Foreskin fibroblast (primary cell): ENCODE measurements at places on chromosomes 4 and X.

DNA sequence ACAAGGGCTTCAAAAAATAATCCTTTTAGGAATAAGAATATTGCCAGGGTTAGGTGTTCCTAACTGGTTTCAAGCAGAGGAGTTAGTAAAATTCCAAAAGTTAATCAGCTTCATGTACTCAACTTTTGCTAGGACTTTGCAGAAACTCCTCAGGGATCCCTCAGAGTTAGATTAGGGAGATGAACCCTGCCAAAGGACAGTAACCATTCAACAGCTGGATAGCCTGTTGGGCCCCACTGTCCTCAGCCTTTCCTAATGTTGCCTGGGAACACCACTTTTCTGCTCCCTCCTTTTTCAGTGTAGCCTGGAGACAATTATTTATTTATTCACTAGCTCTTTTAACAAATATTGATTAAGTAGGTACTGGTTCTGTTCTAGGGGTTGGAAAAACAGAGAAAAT, 53.8 kb downstream of the NFKB1 start:
- DNase-seq, result no peak

GRCh38 chrX:29487214-29487613, 728.1 kb upstream of the MAGEB2 start:
- no peak for DNase-seq

DNA sequence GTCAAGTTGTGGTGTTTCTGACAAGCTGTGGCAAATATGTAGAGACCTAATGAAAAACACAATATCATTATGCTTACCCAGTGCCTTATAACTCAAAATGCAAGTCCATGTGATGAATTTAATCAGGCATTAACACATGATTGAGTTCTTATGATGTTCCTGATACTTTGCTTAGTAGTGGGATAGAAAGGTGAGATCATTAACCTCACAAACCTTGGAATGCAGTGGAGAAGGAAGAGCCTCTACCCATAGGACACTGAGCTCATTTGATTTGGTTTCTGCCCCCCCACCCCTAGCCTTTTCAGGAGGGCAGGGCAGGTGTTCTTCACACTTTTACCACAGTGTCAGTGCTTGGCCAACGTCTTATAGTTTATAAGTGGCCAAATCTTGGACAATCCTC, 683.6 kb upstream of the CPEB2 start:
- no peak for DNase-seq

GRCh38 chr4:146029147-146029546, 90.5 kb upstream of the ZNF827 start:
- DNase-seq, result peak; percentile 11

DNA sequence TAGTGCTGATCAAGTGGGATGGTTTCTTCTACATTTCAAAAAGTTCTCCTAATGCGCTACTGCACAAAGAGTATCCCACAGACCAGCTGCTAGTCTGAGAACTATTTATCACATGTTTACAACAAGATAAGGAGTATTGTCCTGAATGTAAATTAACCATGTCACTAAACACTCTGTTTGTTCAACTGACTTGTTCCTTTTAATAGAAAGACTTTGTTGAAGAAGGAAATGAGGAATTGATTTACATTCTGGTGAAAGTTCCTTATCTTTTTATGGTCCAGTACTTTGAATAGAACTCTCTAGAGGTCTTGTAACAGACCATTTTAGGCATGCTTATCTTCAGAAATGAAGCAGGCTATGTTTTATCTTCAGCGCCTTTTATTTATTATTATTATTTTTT, 67.3 kb upstream of the IL13RA1 start:
- no peak for DNase-seq

- no peak for DNase-seq
Observed at GRCh38 chr4:91754716-91755115, 549.0 kb upstream of the GRID2 start.

GRCh38 chrX:1763294-1763693, 148.4 kb downstream of the ASMT start:
- no peak for DNase-seq

- DNase-seq, result no peak
Observed at GRCh38 chr4:123593655-123594054, 197.1 kb downstream of the SPRY1 start.

DNA sequence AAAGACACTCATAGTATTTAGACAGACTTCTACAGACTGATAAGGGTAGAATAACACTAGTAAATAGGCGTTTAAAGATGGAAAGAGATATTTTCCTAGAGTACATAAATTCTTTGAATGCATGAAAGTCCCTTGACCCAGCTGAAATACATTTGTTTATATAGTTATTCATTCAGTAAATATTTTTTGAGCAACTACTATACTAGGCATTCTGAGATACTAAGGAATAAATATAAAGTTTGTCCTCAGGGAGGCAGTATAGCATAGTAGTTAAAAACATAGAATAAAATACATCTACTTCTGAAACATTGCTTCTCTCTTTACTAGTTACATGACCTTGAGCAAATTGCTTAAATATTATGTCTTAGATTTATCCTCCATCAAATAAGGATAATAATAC, 27.4 kb downstream of the HMGN5 start:
- DNase-seq, result peak; percentile 25

DNA sequence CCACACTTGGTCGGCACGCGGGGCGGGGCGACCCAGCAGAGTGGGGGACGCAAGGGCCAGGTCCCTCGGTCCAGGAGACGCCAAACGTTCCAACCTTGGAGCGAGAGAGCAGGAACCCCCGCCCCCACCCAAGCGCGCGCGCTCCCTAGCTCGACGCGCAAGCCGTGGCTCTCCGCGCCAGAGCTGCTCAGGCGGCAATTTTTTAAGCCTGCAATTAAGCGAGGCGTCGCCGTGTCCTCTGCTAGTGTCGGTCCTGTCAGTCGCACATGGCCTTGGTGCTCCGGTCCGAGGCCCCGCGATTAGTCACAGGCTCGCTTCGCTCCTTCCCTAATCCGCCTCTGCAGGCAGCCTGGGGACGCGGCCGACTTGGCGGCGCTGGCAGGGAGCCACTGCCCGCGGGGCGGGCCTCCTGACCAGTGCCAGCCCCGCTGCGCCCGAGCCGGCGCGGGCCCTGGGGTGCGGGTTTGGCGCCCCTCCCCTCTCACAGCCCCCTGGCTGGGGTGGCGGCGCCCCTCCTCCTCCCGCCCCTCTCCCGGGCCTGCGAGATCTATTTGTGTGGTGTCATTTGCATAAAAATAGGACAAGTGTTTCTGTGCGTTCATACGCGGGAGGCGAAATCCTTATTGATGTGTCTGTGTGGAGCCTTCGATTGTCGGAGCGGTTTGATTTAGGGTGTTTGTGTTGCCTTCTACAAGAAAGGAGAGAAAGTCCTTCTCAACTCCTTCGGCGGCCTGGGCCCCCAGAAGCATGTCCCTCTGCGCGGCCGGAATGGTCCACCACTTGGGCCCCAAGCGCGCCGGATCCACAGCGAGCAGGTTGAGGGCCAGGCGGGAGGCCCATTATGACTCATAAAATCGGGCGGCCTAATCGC, 9.8 kb upstream of the BCOR start:
- DNase-seq, result no peak

DNA sequence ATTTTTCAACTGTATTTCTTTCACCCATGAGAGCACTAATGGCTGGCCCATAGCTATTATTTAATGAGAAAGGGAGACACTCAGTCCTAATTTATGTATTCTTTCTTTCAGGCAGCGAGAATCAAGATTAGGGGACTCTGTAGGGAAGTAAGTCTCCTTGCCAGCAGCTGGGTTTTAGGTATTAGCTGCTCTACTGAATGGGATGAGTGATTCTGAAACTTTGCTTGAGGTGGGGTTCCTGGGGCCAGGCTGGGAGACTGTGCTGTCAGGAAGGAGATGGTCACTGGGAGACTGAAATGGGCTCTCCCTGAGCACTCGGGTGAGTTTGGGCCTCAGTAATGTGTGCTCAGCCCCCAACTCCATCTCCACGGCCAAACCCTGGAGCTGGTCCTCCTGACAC, 78.7 kb downstream of the LNX1 start:
- DNase-seq, result no peak

DNA sequence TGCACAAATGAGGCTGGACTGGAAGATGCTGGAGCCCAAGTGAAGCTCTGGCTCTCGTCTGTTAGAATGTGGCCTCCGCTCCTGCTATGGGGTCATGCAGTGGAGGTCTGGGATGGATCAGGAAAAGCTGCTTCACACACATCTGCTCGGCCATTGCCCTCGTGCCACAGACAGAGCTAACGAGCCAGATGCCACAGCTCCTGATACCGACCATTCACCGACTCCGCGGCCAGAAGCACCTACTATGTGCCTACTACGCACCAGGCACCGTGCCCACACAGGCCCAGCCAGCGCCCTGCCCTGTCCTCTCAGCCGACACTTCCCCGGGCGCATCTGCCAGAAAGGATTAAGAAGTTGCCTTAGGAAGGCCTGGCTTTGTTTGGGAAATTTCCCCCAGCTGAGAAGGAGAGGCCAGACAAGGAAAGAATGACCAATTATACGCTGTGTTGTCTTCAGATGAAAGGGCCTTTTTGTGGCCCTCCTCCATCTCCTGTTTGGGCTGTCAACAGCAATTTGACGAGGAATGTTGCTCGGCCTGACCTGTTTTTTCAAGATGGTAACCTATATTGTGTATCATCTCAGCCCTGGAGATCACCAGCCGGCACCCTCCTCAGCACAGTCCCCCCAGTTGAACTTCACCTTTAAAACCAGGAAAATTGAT, 34.3 kb downstream of the HMX1 start:
- DNase-seq, result no peak

DNA sequence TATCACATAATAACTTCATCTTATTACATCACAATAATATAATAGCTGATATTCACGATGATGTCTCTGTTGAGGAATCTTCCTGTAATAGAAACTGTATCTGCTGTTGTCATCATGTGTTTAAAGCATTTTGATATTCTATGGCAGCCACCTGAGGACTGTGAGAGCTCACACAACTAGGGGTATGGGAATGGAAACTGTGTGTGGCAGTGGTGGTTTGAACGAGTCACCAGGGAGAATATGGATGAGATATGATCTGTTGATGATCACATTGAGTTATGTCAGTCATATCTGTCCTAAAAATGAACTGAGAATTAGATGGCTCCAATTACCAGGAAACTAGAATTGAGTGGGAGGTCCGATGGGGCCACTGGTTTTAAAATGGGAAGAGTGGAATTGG, 169.6 kb downstream of the MID1IP1 start:
- no peak for DNase-seq

DNA sequence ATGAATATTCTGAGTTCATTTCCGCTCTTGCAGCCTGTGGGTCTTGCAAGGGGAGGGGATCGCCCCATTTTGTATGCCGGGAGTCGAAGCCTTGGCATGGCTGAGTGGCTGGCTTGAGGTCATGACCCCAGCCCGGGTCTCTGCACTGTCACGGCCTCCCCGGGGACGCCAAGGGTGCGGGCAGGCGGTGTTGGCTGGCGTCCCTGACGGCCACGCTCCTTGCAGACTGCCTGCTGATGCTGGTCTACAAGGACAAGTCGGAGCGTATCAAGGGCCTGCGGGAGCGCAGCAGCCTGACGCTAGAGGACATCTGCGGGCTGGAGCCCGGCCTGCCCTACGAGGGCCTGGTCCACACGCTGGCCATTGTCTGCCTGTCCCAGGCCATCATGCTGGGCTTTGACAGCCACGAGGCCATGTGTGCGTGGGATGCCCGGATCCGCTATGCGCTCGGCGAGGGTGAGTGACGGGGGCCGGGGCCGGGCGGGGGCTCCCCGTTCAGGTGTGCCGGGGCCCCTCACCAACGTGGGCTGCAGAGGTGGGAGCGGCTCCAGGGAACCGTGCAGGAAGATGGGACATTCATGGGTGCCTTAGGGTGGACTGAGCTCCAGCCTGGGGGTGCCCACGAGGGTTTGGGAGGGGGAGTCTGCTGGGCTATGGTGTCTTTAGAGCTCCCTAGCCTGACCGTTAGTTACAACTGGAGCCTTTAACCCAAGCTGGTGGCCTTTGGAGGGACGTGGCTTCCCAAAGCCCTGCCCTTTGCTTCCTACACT, 10.3 kb downstream of the DOK7 start:
- no peak for DNase-seq

- DNase-seq, result no peak
Observed at GRCh38 chrX:121120690-121121605, 73.5 kb downstream of the GLUD2 start.

DNA sequence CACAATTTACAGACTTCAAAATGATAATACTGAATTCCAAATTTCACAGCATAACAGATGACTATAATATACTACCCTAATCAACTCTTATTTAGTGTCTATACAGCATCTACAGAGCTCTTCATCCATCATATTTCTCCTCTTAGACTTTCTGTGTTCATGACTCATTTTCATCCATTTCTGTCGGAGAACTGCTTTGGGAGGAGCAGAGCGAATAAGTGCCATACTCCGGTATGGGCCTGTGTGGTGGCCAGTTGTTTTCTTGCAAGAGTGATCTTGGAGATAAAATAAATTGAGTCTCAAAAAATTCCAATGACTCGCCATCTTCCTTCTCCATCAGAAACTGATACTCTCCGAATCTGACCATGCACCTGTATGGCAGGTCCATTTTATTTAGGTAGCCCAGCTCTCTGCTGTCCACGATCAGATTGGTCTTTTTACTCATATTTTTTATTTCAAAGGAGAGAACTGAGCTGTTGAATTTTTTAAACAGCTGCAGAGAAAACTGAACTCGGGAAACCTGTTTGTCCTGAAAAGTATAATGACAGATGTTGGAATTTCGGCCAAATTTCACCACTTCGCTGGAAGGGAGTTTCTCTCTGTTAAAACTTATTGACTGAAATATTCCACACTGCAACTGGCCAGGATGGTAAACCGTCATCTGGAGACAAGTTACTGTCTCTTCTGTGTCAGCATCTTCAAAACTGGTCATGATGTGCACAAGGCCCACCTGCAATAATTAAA, 7.8 kb downstream of the TIFA start:
- no peak for DNase-seq
